ENCODE measurements at places on chromosomes 7 and 10. TPM values are rescaled to one million over a fixed set of nuclear protein-coding genes. Genes with fewer than 3 reads are reported as not detected.

Gene WNT8B
- total RNA-seq: not detected

Gene ICA1
- 33.6 TPM for total RNA-seq

Gene PDE6C
- not detected for total RNA-seq

Gene OR6B1
- 1.4 TPM for total RNA-seq

Gene UCN3
- total RNA-seq: not detected

Gene TMEM229A
- total RNA-seq: 58.8 TPM

Gene RBP4
- total RNA-seq: 7.1 TPM

All from testis (tissue), 5 donors.